Right cardiac atrium (tissue), 5 donors: ENCODE measurements at places on chromosomes 6 and 20.

DNA sequence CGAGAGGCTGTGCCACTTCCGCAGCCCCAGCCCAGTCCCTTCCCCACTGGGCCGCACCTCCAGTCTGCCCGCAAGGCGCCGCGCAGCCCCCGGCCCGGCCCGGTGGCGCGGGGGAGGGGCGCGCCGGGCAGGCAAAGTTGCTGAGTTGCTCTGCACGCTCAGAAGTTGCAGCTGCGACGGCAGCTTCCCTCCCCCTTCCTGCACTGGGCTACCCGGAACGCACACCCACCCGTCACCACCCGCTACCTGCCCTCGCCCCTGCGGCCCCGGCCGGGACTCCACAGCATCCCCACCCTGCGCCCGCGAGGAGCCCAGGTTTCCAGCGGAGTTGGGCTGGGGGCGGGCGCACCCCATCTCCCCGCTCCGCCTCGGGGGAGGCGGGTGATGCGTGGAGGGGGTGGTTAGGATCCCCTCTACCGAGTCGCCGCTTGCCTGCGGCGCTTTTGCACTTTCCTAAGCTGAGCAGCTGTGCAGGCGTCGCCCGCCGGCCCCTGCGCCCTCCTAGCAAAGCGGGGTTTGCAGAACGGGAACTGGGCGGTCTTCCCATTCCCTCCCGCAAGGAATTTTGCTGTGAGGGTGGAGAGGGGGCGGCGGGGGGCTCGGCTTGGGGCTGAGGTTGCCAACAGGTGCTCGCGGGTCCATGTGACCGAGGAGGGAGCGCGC is 55.9 kb upstream of the RREB1 start:
- peak; percentile 58 for DNase-seq

DNA sequence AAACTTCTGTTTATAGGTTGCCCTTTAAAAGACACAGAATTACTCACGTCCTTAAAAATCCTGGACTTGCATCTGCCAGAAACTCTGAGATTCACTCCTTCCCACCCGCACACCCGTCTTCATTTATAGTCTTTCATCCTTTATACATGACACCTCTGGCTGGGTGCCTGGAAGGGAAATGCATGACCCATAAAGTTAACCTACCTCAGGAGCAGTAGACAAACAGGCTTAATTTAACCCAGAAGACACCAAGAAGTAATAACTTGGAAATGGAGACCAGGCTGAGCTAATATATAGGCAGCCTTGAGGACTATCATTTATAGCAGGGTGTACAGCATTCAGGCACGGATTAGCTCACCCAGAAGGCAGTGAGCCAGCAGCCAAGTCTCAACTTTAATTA is 429.0 kb upstream of the NRSN1 start:
- no peak for DNase-seq

DNA sequence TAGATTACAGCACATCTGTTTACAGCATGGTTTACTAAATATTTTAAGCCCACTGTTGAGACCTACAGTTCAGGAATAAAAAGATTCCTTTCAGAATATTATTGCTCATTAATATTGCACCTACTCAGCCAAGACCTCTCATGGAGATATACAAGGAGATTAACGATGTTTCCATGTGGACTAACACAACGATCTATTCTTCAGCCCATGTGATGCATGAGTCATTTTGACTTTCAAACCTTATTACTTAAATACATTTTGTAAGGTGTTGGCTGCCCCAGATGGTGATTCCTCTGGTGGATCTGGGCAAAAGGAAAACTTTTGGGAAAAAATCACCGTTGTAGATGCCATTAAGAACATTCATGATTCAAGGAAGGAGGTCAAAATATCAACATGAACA is 48.0 kb upstream of the SDHAF4 start:
- no peak for DNase-seq

DNA sequence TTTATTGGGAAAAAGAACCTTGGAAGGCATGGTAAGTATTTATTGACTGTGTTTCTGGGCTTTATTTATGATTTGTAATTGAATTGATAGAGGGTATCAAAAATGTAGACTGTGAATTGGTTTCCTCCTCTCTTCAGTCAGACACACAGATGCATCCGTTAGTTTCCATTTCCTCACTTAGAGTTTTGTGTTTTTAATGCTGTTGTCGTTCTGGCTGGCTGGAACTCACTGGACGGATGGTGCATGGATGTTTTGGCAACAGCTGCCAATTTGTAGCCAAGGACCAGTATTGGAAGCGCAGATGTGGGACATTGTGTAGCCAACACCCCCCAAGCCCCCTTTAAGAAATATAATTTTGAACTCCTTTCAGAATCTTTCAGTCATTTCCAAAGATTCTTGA is 134.5 kb downstream of the JARID2 start:
- no peak for DNase-seq

DNA sequence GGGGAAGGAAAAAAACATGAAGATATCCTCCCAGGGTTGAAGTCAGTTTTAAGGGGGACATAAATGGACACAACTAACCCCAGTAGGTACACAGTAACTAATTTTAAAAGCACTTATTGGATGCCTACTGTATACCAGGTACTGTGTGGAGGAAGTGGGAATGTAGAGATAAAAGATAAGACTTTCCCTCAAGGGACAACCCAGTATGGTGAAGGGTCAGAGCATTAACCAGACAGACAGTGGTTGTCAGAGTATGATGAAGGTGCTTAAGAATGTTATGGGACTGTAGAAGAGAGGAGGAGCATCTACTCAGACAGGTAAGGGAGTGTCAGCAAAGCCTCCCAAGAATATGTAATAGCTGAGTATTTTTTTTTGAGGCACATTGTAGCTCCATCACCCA is 906 bp downstream of the ABCF1 start:
- no peak for DNase-seq

- no peak for DNase-seq
Measured at GRCh38 chr6:3768502-3768901, 17.0 kb upstream of the PXDC1 start.

- no peak for DNase-seq
Measured at GRCh38 chr6:131427434-131428058, 145.5 kb upstream of the ARG1 start.

DNA sequence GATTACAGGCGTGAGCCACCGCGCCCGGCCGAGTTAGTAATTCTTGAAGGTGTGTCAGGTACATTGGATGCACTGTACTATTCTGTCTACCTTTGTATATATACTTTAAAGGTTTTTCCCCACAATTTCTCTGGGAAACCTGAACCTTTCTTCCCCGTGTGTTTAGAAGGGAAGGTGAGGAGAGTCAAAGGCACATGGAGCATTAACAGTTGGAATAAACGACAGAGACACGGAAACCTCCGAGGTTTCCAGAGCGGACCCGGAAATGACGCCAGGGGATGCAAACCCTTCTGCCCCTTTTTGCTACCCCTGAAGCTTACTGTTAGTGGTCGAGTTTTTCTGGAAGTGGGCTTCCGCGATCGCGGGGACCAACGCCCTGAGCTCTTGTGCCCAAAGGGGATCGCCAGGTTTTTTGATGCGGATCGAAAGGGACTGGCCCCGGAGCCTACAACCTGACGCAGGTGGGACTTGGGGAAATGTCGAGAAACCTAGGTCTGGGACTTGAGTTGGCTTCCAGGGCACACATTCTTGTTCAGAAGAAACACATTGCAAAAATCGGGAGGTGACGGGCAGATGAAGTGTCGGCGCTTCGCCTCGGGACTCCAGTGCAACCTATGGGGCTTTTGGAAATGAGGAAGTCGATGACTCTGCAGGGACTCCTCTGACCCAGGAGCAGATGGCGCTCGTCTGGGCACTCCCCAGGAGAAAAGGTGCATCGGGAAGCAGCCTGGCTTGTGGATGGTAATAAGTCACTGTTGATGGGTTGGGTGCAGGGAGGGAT is 218.2 kb downstream of the OR2B2 start:
- DNase-seq, result no peak

DNA sequence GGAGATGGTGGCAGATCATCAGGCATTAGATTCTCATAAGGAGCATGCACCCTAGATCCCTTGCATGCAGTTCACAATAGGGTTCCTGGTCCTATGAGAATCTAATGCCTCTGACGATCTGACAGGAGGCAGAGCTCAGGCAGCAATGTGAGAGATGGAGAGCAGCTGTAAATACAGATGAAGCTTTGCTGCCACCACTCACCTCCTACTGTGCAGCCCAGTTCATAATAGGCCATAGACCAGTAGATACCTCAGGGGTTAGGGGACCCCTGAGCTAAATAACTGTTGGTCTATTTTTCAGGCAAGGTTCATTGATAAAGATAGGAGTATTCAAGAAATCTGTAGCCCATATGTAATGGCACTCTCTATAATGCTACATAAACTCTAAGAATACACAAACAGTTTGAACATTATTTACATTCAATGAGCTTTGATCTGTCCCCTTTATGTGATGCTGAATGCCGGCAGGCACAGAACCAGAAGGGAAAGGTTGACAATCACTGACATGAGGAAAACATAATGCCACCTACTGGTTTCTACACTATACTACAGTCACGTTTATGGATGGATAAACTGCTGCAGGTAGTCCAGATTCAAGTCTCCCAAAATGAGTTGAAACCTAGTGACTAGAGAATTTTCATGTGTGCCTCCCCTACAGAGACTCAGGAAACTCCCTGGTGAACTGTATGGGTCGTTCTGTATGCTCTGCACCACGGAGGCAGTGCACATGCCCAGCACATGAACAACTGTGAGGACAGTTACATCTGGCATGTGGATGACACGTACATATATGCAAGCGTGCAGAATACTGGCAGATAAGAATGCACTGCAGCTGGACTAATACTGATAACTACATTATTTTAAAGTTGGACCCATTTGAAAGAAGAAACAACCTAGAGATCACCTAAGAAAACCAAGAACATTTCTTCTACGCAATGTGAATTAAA is 72.0 kb downstream of the DST start:
- DNase-seq, result no peak

GRCh38 chr6:154510144-154510905 is at the start of gene CNKSR3:
Gene CNKSR3, minus strand, starts transcription at chr6:154510685. Its CDS starts 571 bp downstream, at chr6:154510114.
- peak; percentile 88 for DNase-seq

DNA sequence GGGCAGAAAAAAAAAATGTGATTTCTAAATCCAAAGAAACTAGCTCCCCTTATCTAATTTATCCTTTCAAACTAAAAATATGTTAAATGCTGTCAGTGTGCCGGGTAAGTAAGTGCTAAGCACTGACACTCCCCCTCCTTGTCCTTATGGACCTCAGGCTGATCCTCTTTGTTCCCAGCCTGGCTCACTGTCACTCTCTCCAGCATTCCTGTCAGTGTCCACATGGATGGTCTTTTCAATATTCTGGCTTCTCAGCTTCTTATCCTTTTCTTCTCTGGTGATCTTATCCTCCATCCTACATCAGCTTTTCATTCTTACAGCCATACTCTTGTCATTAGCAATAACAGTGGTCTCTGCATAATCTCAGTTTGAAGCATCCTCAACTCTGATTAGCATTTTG is 55.0 kb downstream of the BCKDHB start:
- no peak for DNase-seq

- DNase-seq, result peak; percentile 91
Measured at GRCh38 chr20:1469925-1470571, 3.4 kb upstream of the NSFL1C start.

- DNase-seq, result no peak
Measured at GRCh38 chr6:117504478-117505144, 22.1 kb downstream of the DCBLD1 start.

DNA sequence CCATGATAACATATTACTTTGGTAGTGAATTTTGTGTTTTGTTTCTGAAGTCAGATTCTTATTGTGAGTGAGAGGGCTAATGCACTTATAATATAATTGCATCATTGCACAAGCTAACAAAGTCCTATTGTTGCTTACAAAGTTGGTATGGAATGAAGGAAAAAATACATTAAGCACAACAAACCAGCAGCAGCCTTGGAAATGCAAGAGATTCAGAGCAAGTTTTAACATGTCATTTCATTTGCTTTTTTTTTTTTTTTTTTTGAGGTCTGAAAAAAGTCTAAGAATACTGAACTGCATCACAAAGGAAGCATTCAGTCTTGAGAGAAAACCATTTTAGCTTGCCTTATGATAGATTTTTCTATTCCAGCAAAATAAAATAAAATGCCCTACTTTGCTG is 57.6 kb downstream of the PLCB4 start:
- DNase-seq, result no peak

DNA sequence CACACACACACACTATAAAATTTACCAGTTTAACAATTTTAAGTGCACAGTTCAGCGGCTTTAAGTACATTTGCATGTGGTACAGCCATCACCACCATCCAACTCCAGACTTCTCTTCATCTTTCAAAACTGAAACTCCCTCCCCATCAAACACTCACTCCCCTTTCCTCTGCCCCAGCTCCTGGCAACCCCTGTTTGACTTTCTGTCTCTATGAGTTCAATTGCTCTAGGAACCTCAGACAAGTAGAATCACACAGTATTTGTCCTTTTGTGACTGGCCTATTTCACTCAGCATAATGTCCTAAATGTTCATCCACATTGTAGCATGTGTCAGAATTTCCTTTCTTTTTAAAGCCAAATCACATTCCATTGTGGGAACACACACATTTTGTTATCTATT is 302.8 kb upstream of the FOXQ1 start:
- no peak for DNase-seq

GRCh38 chr6:150145427-150145826 is 2.6 kb downstream of the PPP1R14C start:
- no peak for DNase-seq

GRCh38 chr20:62368976-62369814 is 2.1 kb upstream of the LAMA5 start:
- DNase-seq, result peak; percentile 72

- no peak for DNase-seq
Measured at GRCh38 chr20:227439-228105, 514 bp downstream of the DEFB129 start.

DNA sequence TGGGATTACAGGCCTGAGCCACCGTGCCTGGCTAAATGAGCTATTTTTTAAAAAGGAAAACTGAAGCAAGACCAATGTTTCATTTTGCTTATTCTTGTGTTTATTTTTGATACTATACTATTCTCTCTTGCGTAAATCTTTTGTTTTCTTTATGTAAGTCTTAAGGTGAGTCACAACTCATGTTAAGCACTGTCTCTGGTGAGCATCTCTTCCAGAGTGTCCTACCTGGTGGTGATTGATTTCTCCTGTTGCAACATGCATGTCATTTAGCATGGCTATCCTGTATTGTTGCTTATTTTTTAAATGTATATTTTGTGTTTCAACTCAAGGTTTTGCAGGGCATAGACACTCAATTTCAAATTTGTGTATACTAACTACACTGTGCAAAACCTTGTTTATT is 336.0 kb downstream of the RFPL4B start:
- no peak for DNase-seq

DNA sequence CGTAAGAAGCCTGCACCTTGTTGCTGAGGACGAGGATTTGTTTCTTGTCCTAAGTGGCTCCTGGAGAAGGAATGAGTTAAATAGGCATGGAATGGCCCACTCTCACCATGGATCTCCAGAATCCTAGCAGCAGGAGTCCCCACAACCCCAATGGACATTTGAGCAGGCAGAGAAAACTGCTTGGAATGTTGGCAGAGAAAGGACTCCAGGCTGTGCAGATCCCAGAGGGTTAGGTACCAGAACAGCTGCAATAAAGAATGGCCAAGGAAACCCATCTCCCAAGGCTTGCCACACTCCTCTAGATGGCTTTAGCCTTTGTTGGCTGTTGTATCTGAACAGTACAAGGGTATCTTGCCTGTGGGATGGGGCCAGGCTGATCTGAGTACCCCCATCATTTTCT is 1415.7 kb upstream of the ADGRB3 start:
- DNase-seq, result no peak
